ENCODE measurements at places on chromosomes 6 and 20.

DNA sequence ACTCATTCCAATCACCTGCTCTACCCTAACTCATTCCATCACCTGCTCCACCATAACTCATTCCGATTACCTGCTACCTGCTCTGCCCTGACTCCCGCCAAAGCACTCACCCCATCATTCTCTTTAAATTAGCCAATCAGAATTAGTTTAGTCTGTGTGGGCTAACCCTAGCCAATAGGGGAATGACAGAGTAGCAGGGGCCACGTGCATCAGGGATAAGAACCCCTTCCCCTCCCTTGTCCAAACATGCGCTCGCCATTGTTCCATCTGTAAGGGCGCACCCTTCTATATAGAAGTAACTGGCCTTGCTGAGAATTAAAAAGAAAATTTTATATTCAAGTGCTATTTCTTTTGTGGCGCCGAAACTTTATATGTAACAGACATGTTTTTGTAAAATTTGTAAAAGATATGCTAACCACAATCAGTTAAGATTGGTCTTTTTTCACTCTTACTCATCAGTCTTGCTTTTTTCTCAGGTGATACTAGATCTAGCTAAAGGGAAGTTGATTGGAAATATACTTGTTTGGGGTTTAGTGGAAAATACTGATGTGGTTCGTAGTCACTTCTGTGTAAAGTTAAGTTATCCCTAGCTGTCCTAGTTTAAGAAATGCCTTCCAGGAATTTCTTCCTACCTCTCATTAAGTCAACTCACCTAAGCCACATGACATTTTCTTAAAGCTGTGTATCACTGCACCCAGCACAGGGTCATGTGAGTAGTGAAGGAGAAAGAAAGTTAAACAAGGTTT lies 16.5 kb downstream of the RTN4IP1 start:
- DNase-seq, result no peak

GRCh38 chr20:4297127-4297826 lies 281.9 kb upstream of the RNF24 start:
- no peak for DNase-seq

DNA sequence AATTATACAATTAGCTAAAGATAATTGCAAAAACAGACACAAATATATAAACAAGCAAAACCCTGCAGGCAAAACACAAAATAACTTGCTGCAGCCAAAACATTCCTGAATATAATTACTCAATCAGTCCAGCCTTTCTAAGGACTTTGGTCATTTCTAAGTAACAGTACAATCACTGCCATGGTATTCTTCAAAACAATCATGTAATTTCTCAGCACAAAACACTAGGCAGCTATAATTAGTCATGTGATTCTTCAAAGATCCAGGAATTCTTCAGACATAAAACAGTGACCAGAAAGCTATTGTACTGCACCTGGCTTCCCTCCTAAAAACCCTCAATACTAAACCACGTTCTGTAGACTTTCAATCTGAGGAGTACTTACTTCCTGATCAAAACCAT lies 881.1 kb downstream of the EPHA7 start:
- no peak for DNase-seq

DNA sequence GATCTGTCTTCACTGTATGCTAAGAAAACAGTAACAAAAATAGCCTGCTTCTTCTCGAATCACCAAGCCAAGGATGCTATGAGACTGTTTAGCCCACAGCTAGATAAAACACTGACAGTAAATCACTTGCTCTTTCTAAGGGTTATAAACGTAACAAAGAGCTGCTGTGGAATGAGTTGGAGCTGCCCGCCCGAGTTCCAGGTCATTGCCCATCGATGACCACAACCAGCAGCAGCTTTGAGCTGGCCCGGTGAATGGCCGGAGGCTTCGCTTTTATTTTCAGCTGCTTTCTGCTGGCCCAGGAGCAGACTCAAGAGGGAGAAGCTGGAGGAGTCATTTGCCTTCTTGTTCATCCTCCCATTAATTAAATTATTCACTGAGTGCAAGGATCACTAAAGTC lies 82.2 kb upstream of the CDH4 start:
- DNase-seq, result no peak

DNA sequence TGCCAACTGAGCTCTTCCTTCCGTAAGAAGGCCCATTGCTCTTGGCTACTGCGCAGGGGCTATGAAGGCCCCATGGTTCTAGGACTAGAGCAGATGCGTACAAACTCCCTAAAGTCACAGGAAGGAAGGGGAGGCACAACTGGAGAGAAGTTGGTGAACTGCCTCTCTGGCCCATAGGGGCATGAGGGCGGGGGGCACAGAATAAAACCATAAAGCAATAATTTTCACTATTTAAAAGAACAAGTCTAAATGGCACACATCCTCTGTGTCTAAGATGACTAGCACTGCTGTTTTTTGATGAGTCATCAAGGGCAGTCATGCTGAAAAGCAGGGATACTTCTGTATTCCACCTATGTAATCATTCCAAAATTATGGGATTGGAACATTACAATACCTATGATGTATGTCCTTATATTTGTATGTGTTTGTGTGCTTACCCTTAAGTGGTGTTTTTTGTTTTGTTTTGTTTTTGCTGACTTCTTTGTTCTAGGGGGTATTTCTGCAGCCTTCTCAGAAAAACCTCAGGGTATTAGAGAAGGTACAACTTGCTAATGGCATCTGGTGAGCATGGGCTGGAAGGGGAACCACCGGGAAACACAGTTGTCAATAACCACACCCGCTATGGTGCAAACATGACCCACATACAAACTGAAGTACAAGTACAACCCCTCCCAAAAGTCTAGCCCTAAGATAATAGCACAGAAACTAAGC lies 36.9 kb downstream of the B4GALT5 start:
- peak; percentile 42 for DNase-seq

DNA sequence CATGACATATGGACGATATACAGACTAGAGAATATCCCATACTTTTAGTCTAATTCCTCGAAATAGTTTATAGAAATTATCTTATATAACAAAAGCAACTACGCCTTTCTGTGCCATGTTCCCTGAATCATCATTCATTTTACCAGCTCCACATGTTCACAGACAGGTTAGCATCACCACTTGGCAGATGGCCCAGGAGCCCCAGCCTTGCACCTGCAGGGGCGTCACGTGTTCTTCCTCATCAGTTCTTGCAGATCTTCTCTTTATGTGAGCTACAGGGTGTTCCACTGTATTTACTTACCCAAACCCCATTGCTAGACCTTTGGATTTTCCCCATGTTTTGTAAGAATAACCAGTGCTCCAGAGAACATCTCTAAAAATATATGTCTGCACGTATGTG lies 12.6 kb upstream of the BNIP5 start:
- no peak for DNase-seq

DNA sequence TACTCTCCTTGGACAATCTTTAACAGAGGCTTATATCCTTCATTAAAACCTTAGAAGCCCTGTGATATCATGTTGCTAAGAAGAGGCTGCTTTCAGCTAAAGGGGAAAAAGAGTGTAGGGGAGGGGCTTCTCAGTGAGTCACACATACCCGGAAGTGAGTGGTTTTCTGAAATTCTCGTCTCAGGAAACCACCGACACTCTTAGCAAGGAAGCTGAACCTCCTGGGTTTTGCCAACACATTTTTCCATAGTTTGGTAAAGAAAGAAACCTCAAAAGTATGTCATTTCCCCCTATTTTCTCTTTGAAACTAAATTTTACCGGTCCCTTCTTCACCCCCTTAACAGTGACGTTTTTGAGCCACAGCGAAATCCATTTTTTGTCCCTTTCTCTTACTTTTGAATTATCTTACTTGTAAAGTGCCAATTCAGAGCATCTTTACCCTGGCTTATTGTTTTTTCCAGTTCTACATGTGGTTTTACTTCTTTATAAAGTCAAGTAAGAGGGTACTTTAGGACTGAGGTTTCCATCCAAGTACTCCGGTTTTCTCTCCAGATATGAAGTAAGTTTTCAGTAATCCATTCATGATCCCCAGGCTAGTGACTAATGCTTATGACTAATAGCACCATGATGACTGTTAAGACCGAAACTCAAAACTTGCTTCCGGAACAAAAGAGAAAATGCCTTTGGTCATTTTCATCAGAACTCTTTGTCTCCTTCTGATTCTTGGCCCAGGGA lies 219.3 kb downstream of the ARHGAP18 start:
- peak; percentile 33 for DNase-seq

- DNase-seq, result no peak
Observed at GRCh38 chr6:74768120-74768519, 437.7 kb downstream of the COL12A1 start.

DNA sequence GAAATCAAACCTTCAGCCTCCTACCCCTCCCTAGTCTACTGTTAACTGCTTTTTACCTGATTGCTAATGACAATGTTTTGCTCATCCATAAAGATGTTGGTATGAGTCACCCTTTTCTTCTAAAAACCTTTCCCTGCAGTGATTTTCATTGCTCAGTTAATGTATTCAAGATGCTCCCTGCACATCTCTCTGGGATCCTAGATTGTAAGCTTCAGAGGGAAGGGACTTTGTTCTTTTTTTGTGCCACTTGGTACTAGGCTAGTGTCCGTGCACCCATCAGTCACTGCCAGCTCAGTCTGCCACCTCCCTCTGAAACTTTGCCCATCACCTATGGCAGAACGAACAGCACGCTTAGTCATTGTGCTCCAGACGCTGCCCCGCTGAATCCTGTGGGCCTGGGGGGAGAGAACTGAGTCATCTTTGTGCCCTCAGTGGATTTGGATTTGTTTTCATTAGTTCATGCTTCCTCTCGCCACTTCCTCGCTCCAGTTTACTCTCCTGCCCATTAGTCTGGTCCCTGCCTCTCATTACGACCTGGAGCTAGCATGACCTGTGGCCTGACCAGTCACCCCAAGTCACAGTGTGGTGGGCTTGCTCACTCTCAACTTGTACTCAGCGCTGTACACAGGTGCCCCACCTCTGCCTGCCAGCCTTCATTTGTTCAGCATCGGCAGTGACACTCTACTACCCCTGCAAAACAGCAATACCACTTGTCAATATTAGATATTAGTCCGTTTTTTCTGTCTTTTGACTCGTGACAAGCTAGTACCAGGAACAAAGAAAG lies 78.0 kb upstream of the TMEM181 start:
- DNase-seq, result no peak

GRCh38 chr6:116443105-116443504 lies 18.1 kb upstream of the CALHM6 start:
- DNase-seq, result no peak

- DNase-seq, result no peak
Observed at GRCh38 chr6:147087641-147088040, 116.6 kb upstream of the STXBP5 start.

GRCh38 chr20:32960849-32961731 lies 43.1 kb downstream of the SUN5 start:
- DNase-seq, result no peak

- no peak for DNase-seq
Observed at GRCh38 chr6:163717106-163717764, 302.7 kb downstream of the QKI start.

- DNase-seq, result no peak
Observed at GRCh38 chr6:41560431-41561192, 14.4 kb downstream of the FOXP4 start.

GRCh38 chr20:36852187-36852586 lies 23.8 kb upstream of the TLDC2 start:
- no peak for DNase-seq

DNA sequence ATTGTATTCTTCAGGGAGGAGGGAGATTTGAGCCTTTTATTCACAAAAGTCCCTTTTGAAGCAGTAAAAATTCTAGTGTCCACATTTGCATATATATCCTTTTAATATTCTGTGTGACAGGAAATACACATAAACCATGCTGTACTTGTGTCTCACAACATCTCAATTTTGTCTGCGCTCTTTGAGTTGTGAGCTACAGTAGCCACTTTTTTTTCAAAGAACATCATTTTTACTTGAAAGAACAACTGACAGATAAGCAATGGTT lies 21.3 kb downstream of the LMBRD1 start:
- DNase-seq, result no peak

DNA sequence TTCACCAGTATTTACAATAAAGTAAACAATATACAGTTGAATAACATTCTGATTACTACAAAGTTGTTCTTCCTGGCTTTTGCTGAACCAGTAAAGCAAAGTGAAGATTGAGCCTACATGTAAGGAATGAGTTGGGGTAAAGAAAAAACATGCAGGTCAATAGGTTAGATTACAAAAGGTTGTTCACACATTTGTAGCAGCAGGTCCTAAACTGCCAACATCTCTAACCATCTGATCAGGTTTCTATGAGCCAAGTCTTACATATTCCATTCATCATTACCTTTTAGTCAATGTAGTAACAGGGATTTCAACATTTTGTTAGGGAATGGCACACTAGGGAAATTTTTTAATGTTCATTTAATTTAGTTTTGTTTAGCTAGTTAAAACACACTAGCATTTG lies 9.3 kb upstream of the CALHM6 start:
- DNase-seq, result no peak
